ENCODE measurements at places on chromosomes 16 and 17. TPM values are rescaled to one million over a fixed set of nuclear protein-coding genes. Genes with fewer than 3 reads are reported as not detected.
A peak's percentile ranks its signal among the peaks of the same experiment; 100 is the strongest.

BCO1 gene
- not detected for polyA plus RNA-seq

ZC3H18 gene
- 10.1 TPM for polyA plus RNA-seq

GCGR gene
- polyA plus RNA-seq = not detected

ADORA2B gene
- 15.1 TPM for polyA plus RNA-seq

SCGB1C2 gene
- polyA plus RNA-seq = not detected

GLP2R gene
- polyA plus RNA-seq = 0.63 TPM

MARCHF10 gene
- polyA plus RNA-seq = 0.14 TPM

MYH11 gene
- 0.20 TPM for polyA plus RNA-seq

- DNase-seq = no peak
Observed at GRCh38 chr16:84406006-84406963, 37.9 kb downstream of the ATP2C2 start.

GRCh38 chr17:44308320-44308818 lies at the start of gene RUNDC3A:
TSS of gene RUNDC3A (plus strand) at chr17:44308601. CDS start at chr17:44308833, 232 bp downstream.
- DNase-seq = no peak

DNA sequence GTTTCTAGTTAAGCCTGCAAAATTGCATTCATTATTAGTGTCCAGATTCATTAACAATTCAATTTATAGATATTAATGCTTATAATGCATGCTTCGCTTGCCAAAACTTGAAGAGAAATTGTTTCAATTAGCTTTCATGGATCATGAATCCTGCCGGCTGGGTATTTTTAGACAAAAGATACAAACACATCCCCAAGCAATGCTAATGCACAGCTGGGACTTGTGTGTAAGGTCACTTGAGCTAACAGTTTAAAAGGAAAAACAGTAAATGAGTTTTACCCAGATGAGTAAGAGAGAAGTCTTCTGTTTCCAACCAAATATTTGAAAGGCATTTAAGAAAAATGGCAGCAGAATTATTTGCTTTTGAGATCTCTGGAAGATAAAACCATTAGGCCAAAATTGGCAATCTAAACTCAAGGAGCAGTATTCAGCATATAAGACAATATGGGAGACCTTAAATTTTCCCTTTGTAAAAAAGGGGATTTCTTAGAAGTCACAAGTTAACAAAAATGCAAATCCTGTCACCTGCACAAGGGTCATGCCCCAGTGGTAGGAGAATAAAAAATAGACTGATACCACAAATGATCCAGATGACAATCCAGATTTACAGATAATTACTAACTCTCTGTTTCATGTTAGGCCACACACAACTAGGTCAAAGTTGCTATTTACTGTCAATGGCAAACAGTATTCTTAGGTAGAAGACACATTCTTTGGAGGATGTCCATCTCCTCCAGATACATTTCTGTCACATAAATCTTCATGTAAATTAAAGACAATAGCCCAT lies 418.4 kb upstream of the PMFBP1 start:
- DNase-seq = no peak

GRCh38 chr17:82841921-82842596 lies 2.2 kb upstream of the ZNF750 start:
- DNase-seq = no peak

DNA sequence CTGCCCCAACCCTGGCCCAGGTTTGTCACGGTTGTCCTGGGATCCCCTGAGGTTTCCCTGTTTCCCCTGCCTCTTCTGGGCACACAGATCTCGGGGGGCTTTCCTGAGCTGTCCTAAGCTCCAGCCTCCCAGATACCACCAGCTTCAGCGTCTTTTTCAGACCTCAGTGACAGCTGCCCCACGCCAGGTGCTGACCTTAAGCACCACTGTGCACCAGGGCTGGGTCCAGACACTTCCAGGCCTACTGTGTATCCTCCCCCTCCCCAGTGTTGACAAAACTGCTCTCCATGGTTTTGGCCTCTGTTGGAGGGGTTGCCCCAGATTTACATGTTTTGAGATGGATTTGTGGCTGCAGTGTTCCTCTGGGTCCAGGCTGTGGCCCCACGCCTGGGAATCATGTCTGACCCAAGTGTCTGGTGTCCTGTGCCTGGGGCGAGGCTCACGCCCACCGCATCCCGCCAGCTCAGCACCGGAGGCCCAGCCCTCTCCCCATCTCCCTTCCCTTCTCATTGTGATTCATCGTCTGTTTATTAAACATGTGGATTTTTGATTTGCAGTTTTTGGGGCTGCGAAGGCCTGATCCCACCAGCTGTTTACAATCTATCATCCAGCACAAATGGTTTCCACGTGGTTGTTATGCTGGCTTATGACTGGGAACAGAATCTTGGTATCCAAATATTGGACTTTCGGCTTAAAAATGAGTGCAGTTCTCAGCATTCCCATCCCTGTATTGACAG lies 82.1 kb downstream of the METRNL start:
- DNase-seq = peak; percentile 72

DNA sequence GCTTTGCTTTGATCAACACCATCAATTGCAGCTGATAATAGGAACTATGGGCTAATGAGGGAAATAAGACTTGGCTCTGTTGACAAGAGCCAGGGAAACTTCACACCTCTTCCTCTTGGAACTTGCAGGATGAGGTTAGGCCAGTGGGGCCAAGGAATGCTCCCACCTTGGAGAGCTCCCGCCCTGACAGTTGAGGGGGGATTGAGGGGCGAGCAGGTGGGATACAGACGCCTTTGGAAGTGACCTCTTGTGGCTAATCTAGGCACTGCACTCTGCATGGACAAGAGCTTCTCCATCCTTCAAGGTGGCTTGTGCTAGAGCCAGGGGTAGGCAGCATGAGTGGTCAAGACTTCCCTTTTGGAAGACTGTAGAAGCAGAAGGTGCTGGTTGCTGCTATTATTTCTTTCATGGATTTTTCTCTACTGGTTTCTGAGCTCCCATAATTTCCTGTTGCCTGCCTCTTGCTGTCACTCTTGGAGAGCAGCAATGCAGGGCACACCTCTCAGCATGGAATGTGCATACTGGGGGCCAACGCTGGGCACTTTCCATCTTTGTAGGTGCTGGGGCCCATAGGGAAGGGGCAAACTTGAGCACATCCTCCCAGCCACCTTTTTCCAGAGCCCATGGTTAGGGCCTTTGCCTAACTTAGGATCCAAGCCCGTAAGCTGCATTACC lies 2.3 kb upstream of the PHF12 start:
- no peak for DNase-seq

- peak; percentile 92 for DNase-seq
Observed at GRCh38 chr17:8649157-8650118, 18.9 kb upstream of the MYH10 start.

GRCh38 chr16:78105517-78105916 lies 6.1 kb downstream of the WWOX start:
- no peak for DNase-seq

- no peak for DNase-seq
Observed at GRCh38 chr17:73803964-73804435, 159.8 kb upstream of the SDK2 start.

DNA sequence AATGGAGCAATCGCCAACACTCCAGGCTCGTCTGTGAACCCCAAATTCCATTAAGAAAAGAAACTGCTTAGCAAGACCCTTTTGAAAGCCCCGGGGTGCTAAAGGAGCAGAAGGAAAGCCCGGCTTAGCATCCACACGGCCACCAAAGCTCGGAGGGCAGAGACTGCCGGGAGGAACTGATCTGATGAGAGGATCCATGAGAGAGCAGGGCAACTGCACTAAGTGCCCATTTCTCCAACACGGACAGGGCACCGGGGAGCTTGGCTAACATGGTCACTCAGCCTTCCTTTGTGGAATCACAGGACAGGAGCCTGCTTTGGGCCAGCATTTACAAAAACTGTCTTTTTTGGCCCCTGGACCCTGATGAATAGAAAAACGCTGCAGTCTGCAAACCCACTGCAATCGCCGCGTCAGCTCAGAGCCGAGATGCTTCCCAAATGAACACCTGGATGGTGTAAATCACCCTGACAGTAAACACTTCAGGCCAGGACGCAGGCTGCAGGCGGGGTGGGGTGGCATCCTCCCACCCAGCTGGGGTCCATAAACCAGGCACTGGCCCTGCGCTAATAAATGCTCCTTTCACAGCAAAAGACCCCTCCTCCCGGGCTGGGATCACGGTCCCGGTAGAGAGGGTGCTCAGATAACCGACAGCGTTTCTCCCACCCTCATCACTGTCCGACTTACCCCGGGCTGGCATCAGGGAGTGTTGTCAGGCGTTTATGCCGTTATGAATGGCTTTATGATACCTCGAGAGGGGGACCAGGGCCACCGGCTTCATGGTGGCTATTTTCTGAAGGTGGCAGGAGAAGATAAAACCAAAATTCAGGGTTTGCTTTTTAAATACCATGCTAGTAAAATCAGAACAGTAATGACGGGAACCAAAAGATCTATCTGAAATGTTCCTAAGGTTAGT lies 299.5 kb downstream of the IRF8 start:
- no peak for DNase-seq

DNA sequence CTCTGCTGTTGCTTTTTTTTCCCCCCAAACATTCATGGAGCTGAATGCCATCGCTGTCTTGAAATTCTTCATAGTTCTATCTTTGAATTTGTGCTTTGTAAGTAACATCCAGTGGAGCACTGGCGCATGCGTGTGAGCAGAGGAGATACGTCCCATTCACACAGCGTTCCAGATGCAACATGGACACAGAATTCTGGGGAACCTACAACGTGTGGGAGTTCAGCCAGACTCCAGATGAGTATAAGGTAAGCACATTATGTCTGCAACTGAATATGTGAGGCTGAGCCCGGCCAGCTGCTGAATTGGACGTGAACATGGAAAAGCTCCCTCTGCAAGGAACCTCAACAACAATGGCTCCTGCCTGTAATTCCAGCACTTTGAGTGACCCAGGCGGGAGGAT lies 4.3 kb upstream of the ATP1B2 start:
- DNase-seq = peak; percentile 33

DNA sequence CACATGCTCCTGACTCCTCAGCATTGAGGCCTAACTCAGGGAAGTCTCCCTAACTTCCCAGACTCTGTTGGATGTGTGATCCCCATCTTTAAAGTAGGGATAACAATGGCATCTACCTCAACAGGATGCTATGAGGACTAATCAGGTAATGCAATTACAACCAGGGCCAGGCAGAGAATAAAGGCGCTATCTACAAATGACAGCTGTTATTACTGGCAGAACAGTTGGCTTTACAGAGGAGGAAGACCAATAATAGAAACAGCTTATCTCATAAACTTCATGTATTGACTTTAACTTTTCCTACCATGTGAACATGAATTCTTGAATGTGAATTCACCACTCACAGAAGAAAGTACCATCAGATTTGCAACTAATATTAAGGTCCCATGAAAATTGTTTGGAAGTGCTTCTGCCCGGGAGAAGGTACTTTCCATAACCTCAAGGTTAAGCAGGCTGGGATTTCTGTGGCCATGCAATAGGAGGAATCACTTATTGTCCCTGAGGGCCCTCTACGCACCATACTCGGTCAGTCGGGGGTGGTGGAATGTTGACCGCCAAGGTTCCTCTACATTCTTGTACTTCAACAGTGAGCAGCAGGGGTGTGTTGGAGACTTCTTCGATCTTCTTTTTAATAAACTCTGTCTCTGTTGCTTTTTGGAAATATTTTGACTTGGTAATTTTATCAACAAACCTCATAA lies 22.6 kb upstream of the ERN1 start:
- DNase-seq = no peak

GRCh38 chr16:50996830-50997186 lies 154.3 kb downstream of the SALL1 start:
- DNase-seq = no peak

GRCh38 chr17:44039829-44040635 lies 25.3 kb upstream of the TMEM101 start:
- no peak for DNase-seq

GRCh38 chr17:36107660-36108059 lies 4.0 kb downstream of the CCL4 start:
- DNase-seq = no peak

- DNase-seq = no peak
Observed at GRCh38 chr16:5862103-5862840, 764.7 kb upstream of the EEF2KMT start.

DNA sequence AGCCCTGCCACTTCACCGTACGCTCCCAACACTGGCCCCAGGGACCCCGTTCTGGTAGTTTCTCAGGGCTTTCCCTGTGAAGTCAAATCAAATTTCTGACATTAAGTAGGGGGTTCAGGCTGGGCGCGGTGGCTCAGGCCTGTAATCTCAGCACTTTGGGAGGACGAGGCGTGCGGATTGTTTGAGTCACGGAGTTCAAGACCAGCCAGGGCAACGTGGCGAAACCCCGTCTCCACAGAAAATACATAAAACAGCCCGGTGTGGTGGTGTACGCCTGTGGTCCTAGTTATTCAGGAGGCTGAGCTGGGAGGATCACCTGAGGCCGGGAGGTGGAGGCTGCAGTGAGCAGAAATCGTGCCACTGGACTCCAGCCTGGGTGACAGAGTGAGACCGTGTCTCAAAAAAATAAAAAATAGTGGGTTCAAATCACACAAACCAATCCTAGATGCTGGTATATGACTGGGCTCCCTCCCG lies 632 bp downstream of the CYBC1 start:
- no peak for DNase-seq

DNA sequence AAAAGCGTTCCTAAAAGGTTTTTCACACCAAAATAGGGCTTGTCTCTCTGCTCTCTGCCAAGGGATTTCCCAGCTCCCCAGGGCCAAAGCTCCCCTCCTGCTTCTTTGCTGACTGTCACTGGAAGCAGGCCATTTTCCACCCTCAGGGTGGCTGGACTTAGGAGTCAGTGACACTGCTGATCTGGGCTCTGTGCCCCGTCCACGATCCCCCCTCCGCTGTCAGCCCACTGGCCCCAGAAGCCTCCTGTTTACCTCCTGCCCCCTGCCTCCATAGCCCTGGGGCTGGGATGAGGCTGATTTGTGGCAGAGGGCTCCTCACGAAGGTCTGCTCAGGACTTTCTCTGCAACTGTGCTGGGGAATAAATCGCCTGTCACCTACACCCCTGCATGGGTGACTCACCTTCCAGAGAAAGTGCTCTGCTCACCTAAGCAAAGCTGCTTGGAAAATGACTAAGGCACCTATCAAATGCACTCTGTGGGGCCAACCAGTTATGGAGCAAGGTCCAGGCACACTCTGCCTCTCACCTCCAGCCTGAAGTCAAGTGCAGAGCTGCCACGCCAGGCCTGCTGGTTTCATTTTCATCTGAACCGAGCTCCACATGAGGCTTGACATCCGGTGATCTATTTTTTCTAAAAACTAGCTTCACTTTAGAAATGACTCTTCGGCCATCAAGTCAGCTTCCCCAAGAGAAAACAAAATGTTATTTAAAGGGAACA lies 4.9 kb downstream of the MAP3K14 start:
- DNase-seq = no peak

DNA sequence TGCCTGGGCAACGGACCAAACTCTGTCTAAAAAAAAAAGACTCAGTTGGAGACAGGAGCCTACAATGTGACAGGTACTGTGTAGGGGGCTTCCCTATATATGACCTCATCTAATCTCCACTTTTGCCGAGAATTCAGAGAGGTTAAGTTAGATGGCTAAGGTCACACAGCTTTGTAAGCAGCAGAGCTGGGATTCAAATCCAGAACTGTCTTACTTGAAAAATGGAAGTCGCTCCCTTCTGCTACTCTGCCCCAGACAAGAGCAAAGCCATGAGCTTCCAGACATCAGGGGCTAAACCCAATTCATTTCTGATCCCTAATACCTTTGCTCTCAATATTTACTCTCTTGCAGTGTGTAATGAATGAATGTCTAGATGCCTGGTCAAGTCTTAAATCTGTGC lies 41.5 kb upstream of the ABCC12 start:
- DNase-seq = no peak
